SHP77 (cell line): ENCODE measurements at places on chromosomes 1 and 21.

GRCh38 chr1:5640845-5641244 lies 351.4 kb downstream of the NPHP4 start:
- peak; percentile 47 for DNase-seq

DNA sequence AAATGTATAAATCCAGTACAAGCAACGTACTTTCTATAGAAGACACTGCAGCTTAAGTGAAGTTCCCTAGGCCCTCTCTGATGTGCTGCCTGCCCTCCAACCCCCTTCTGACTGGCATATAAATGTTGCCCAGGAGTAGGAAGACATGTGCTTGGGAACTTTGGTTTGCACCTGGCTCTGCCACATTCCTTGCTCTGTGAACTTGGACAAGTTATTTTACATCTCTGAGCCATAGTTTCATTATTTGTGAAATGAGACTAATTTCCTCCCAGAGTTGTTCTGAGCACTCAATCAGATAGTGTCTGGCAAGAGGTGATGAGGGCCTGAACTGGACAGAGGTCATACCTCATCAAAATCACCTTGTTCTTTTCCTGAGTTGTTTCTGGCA lies 3.5 kb upstream of the PHC2 start:
- DNase-seq: no peak

- DNase-seq: no peak
Observed at GRCh38 chr1:193402977-193403376, 216.6 kb upstream of the B3GALT2 start.

- DNase-seq: no peak
Observed at GRCh38 chr1:22782406-22782805, 71.8 kb downstream of the EPHB2 start.

DNA sequence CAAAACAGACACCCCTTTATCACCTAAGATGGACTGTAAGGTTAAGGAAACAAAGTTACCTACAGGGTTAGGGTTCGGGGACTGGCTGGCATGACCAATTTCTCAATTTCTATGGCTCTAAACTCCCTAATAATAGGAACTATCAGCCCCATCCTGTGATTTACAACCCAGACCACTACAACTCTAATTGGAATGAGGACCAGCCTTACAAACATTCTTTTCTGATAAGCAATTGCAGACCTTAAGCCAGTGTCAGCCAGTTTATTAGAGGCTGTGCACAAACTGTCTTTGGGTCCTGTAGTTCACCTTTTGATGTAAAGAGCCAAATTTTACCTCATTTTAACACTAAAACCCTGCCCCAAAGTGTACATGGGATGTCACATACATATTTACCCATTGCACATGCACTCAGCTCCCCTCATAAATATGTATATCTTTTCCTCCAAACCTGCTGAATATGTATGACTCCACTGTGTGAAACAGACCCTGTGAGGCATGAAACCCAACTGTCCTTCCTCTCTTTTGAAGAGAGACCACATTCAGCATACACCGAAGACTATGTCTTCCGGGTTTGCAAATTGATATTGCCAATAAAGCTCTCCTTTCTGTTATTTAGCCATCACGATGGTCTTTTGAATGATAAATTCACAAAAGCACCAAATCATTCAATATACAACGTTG lies 7.3 kb upstream of the APP start:
- DNase-seq: no peak

DNA sequence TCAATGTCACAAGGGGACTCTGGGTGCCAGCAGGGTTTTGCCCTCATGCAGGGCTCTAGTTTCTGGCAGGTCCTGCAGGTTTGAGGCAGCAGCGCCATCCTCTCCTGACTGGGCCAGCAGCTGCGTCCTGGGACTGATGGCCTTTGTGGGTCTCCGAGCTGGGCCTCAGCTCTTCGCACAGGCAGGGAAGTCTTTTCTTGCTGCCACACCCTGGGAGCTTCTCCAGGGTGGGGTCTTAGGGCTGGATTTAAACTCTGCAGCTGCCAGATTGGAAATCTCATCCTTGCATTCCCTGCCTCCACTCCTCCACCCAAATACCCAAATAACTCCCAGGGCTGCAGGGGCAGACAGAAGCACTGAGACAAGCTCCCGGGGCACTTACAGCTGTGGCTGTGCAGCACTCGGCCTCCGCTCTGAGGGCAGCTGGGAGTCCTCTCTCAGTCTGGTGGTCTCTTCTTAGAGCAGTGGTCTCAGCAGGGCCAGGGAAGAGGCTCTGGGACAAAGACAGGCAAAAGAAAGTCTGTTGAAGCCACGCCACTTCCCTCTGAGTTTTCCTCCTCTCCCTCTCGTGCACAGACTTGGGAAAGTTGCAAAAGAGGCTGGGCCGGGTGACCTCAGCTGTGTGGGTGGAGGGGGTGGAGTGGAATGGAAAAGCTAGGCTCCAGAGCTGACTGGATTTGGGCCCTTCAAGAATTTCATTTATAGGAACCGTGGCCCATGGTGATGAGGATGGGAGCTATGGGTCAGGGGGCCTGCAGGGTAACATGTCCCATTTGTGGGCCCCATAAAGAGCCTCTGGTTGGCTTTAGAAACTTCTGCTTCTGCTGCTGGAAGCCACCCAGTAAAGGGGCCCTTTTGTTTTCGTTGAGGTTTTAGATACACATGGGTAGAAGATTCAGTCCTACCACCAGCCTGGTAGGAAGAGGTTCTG lies at the start of gene RAB7B:
TSS of gene RAB7B (minus strand) at position 525 of the 931 bp plus-strand sequence. CDS start 9,260 bp downstream, outside the sequence.
- DNase-seq: no peak

- peak; percentile 28 for DNase-seq
Observed at GRCh38 chr1:10338047-10338446, 60.8 kb upstream of the PGD start.

DNA sequence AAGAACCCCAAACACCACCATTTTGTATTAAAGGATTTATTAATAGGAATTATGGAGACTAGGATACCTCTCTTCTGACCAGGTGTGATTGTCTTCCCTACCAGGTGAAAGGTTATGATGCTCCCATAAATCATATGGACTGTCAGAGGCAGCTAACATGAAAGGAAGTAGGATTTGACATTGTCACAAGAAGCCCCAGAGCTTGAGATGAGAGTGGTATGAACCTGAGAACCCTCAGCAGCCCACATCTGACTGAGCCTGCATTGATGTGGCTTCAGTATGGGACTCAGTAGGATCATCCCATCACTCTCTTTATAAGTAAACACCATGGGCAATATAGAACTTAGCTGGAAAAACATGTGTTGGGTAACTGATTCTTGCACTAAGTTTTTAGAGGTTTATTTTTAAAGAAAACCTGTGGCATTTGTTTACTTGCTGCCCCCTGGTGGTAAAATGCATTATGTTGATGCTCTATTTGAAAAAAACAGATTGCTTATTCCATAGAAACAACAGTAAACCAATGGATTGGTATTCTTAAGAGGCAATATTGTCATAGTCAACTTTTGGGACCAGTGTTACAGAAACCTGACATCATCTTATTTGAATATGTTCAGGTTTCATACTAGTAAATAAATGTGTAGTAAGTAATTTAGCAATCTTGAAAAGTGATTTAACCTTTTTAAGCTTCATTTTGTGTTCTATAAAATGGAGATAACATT lies 16.6 kb upstream of the CACYBP start:
- DNase-seq: peak; percentile 8

DNA sequence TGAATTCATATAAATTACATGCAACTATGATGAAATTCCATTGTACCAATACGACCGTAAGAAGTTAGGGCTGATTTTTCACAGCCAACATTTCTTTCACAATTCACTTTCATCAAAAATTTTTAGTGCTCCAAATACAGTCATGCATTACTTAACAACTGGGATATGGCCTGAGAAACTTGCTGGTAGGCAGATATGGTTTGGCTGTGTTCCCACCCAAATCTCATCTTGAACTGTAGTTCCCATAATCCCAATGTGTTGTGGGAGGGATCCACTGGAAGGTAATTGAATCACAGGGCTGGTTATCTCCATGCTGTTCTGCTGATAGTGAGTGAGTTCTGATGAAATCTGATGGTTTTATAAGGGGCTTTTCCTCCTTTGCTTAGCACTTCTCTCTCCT lies 244.4 kb downstream of the AKT3 start:
- no peak for DNase-seq

DNA sequence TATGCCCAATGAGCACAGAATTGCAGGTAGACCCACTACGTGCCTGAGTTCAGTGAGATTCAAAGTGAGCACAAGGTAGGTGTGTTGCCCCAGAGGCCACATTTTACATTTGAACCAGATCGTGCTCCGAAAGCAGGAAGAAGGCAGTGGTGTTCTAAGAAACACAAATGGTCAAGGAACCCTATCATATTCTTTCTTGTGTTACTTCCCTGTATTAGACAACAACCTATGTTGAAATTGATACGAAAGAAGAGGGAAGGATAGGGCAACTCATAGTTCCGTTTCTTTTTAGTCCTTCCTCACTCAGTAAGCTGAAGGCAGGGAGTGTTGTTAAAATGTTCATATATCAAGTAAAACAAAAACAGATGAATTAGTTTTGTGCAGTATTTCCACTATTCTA lies 33.9 kb downstream of the OLFML2B start:
- no peak for DNase-seq

DNA sequence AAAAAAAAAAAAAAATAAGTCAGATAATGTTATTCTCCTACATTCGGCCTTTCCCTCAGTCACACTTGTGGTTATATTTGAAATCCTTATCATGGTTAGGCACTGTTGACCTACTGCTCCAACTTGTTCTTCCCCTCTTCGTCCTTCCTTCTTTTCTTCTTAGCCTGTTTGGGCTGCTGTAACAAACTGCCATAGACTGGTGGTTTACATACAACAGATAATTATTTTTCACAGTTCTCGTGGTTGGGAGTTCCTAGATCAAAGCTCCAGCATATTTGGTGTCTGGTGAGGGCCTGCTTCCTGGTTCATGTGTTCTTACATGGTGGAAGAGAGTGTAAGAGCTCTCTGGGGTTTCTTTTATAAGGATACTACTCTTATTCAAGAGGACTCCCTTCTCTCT lies 73.4 kb downstream of the RABGAP1L start:
- no peak for DNase-seq

- DNase-seq: peak; percentile 81
Observed at GRCh38 chr1:244273845-244274619, 177.7 kb downstream of the ADSS2 start.

DNA sequence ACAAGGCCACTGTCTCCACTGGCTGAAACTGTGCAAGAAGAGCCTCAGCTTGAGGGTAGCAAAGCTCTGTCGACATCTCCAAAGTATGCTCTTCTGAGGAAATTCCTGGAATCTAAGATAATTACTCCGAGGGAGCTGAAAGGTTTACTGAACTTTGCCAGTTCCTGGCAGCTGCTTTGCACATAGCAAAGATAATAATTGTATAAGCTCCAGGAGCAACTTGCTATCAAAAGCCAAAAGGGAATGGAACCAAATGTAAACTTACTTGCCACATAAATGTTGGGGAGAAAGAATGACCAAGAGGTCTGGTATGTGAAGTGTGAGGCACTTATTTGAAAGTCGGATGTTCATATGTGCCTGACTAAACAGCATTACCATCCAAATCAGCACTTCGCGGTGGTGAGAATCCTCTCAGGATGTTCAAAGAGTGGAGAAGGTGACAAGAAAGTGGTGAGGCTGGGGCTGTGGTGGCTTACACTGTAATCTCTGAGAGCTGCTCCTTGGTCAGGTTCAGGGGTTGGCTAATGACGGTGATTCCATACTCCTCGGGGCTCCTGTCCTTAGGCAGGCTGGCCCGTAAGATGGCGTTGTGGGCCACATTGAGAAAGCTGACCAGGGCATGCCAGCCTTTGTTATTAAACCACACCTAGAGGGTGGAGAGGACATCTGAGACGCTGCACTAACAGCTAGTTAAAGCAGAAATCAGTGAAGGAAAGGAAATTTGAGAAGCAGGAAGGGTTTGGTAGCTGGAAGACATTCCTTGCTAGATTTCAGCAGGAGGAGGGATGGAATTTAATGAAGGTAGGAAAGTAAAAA lies 100.0 kb downstream of the ABCA4 start:
- no peak for DNase-seq

GRCh38 chr1:239987103-239987745 lies 104.5 kb upstream of the FMN2 start:
- DNase-seq: peak; percentile 23

DNA sequence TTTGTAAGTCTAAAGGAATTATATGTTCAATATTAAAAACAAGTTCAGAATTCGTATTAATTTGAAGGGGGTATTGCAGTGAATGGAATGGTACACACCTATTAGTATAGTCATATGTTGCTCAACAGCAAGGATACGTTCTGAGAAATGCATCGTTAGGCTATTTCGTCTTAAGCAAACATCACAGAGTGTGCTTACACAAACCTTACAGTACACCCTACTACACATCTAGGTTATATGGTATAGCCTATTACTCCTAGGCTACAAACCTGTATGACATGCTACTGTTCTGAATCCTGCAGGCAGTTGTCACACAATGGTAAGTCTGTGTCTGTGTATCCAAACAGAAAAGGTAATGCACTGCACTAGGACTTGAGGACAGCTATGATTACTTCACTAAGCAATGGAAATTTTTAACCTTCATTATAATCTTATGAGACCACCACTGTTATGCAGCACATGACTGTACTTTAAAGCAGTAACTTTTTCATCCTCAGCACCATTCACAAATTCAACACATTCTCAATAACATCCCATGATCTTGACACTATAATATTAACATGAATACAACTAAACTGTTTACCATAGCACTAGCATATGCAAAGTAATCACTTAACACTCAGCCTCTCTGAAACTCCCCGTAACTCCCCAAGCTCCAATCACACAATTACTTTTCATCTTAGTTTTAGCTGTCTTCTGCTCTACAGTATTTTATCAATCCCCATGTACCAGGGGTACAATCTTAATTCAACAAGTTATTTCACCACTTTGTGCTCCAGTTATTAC lies 14.4 kb upstream of the PSMG1 start:
- no peak for DNase-seq

GRCh38 chr1:232144696-232145230 lies 485.2 kb downstream of the SIPA1L2 start:
- DNase-seq: no peak

DNA sequence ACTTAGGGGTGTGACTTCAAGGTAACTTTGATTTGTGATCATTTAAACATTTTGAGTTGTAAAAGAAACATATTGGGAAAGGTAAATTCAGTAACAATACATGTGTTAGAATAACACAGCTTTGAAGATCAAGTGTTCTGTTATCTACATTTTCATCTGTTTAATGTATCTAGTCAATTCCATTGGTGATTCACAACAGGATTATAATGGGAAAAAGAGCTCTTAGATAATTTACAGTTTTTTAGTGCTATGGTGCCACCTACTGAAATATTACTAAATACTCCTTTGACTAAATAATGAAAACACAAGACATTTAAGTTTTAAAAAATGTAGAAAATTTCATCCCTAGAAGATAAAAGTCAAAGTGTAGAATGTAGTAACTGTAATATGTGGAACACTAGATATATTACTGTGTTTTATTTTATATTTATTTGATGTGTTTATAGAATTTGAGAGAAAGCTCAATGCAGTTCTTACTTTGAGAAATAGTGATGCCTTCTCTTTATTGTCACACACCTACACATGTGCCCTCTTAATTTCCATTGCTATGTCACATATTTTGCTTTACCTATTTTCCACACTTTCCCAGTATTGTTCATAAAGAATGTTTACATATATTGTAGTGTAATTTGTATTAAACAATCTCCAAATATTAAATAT lies 47.4 kb downstream of the PTPRC start:
- DNase-seq: no peak

GRCh38 chr1:63322114-63322943 lies at the start of gene FOXD3:
TSS of gene FOXD3 (plus strand) at chr1:63322567. CDS start at chr1:63323059, 492 bp downstream.
- peak; percentile 3 for DNase-seq
